ENCODE measurements at places on chromosomes 12 and 14.

GRCh38 chr12:93442411-93443340 lies 929 bp upstream of the UBE2N start:
- DNase-seq = no peak

- peak; percentile 37 for DNase-seq
Measured at GRCh38 chr12:63802012-63802608, 22.4 kb downstream of the RXYLT1 start.

DNA sequence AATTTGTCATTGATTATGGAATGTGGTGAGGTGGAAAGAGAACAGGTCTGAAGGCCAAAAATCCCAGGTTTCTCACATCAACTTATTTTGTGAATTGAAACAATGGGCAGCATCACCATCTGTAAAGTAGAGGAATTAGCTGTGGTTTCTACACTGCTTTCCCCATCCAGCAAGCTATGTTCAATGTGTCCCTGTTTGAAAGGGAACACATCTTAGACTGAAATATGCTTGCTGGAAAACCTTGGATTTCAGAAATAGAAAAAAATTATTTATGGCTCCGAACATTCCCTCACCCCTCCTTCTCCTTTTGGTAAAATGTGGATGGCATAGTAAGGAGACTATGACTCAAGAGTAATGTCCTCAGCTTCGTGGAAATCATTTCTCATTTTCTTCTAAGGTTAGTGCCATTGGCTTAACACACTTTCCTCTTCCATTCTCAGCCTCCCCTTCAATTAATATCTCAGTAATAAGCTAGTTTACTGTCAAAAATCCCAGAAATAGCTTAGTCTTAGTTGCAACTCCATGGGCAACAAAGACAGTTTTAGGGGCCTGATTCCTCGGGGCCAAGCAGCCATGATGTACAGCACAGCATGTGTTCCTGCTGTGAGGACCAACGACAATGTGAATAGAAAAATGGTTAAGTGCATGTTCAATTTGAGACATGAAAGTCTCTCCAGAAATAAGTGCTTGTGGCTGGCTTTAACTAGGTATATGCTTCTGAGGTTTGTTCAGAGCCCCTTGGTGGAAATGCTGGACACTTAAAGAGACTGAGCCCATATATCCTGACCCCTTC lies 205.8 kb upstream of the SLC38A2 start:
- no peak for DNase-seq

- DNase-seq = peak; percentile 75
Measured at GRCh38 chr14:67186789-67187584, 2.3 kb upstream of the GARIN2 start.

DNA sequence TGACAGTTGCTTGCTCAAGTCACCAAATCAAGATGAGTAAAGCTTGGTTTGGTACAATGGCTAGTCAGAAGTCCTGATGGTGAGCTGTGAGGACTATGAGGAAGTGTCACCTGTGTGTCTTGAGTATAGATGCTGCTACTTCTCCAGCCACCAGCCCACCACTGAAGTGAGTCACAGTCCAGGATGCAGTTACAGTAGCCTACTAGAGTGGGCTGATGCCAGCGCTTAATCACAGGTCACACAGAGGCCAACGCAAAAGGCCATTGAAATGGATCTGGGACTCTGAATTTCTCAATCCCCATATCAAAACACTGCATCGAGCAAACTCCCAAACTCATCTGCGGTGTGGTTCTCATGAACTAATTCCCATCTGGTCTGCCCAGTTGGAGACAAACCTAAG lies 223.1 kb downstream of the ANO6 start:
- DNase-seq = peak; percentile 28

DNA sequence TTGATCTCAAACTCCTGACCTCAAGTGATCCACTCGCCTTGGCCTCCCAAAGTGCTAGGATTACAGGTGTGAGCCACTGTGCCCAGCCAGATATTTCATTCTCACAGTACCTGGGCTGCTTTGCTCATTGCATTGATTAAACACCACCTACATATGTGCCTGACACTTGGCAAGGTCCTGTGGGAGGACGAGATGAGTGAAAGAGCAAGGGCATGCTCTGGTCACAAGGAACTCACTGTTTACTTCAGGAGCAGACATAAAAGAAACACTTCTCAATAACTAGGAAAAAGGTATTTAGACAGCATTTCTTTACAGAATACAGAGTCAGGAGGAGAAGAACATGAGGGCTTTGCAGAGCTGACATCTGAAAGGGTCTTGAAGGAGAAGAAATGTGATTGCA lies 91.7 kb downstream of the TMCC3 start:
- DNase-seq = no peak

GRCh38 chr12:104727726-104728465 lies 230.2 kb downstream of the SLC41A2 start:
- DNase-seq = no peak

DNA sequence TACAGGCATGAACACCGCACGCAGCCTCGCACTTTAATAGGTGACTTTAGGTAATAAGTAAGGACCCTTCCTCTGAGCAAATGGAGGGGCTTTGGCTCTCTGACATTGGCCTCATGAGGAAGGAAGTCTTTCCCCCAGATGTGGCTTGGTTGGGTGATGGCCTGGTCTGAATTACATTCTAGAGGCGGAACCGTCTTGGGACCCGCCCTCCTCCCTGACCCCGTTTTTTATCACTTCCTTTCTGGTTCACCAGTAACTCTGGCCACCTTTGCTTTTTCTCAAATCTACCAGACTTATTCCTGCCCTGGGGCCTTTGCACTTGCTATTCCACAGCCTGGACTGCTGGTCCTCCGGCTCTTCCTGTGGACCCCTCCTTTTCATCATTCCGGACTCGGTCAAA lies 13.4 kb downstream of the ALDH2 start:
- DNase-seq = no peak

GRCh38 chr12:87231818-87232217 lies 797.4 kb downstream of the C12orf50 start:
- no peak for DNase-seq

- no peak for DNase-seq
Measured at GRCh38 chr12:3523728-3524127, 32.7 kb downstream of the PRMT8 start.

- peak; percentile 75 for DNase-seq
Measured at GRCh38 chr12:84507956-84508850, 404.4 kb downstream of the SLC6A15 start.

DNA sequence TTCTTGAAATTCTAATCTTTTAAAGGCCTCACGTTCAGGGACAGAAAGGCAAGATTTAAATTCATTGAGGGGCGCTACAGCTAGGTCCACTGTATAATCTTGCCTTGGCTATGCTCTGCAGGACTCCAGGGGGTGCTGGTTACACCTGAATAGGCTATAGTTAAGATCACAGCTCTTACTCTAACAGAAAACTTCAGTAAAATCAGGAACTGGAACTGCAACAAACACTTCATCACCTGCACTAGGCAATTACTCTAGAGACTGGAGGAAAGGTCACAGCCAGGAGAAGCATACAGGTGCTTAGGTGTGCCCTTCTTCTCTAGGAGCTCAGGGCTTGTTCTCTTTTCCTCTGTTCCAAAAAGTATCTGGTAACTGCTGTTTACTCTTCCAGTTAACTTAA lies 20.9 kb downstream of the SLCO1C1 start:
- DNase-seq = no peak

GRCh38 chr14:101501341-101501740 lies 60.0 kb upstream of the DIO3 start:
- DNase-seq = no peak

GRCh38 chr14:55336162-55336561 lies 64.9 kb downstream of the FBXO34 start:
- DNase-seq = no peak

- no peak for DNase-seq
Measured at GRCh38 chr14:87497301-87497700, 495.7 kb downstream of the GALC start.

DNA sequence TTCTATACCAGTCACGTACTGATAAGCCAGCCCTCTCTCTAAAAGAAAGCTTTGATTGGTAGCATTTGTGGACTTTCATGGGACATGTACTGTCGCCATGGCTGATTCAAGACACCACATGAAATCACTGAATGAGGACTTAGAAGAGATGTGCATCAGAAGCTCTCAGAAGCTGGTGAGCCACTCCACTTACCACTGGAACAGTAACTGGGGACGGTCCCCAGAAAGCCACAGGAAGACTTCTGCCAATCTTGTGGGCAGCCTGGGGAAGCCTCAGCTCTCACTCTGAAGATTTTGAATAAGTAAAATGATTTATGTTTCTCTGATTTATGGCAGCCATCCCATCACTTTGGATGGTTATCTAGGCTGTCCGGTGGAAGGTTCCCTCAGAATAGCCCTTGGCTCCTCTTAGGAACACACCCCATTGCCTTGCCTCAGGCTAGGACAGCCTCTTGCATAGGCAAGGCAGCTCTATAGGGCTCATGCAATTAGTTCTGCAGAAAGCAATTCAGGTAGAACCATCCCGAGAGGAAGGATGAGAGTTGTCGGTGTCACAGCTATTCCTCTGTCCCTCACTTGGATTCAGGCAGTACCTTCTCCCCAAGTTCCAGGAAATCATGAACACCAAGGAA lies 9.8 kb downstream of the DHRS1 start:
- no peak for DNase-seq

DNA sequence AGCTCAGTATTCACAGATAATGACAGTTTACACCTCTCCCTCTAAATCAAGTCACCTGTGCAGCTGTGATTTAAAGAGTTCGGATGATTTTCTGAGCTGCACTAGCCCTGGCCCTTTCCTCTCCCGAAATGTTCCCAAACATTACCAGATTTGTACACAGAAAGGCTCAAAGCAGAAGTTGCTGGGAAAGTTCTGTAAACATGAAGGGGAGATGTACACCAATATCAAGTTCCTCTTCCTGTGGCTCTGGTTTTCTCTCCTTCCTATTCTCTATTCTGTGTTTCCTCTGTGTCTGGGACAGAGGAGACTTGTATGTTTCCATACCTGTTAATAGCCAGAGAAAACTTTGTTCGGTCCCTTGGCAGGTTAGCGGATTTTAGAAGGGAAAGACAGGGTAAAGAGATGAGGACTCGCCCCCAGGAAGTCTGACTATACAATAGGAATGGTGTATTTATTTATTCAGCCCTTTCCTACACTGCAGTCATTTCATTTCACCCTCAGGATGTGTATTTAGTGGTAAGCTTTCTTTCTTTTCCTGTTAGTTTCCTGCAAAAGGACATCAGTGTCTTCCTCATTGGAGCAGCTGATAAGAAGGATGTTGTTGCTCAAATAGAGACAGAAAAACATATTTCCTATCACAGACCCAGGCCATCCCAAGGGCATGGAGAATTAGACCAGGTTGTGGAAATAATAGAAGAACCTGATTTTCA lies 7.6 kb upstream of the NUMB start:
- DNase-seq = no peak

GRCh38 chr14:105366386-105367074 lies 31.8 kb upstream of the TEX22 start:
- DNase-seq = no peak

GRCh38 chr12:2845280-2845679 lies 10.4 kb upstream of the NRIP2 start:
- no peak for DNase-seq

DNA sequence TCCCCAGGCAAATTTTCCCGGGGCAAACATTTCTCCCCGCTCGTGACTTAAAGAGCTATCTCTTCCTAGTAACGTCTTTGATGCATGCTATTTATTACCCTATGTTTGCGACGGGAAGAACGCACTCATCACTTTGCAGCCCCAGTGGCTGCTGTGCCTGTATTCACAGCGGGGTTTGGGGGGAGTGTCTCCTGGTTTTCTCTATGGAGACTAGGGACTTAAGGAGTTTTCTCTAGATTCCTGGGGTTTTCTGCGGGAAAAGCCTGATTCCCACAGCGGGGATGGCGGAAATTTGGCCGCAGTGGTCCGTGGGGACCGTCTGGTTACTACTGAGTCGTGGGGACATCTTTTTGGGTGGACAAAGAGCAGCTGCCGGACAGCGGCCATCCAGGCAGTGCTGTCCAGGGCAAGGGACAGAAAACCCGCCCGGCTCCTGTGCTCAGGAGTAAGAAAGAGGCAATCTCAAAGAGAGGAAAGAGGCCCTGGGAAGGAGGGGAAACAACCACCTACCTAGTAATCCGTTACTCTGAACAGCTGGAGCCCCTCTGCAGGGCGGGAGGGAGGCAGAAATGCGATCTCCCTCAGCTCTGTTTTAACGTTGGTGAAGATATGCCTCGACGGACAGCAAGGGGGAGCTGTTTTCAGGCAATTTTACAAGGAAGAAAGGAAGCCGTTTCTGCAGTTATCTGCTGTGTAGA lies 771 bp upstream of the AVPR1A start:
- DNase-seq = peak; percentile 59

DNA sequence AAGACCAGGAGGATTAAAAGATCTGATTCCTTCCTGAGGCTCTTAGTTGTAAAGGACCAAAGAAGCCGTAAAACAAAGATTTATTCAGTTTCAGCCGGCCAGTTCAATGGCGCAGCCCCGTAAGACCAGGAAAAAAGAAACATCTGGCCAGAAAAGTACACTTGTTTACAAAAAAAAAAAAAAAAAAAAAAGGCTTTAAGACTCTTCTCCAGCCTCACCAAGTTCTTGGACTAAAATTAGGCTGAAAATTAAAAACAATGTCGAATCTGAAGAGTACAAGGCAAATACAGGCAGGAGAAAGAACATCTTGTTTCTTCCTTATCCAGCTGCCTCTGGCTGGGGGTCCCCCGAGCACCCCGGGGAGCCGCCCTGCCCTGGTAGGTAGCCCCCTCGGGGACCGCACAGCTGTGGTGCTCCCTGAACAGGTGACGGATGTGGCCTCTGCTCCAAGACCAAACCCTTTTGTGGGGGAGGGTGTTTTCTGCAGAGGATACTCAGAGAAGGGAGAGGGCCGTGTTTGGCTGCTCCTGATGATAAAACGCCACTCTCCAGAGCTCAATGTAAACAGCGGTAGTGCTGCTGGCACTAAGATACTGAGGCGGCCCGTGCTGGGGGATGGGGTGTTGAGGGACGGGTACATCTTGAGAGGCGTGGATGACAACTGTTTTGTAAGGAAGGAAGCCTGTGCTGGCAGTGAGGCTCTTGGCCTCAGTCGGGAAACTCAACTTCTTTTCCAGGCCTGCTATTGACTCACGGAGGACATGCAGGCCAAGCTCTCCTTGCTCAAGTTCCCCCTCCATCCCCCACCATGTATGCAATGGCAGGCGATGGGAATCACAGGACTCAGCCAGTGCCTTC lies 201.0 kb upstream of the DIO3 start:
- no peak for DNase-seq

DNA sequence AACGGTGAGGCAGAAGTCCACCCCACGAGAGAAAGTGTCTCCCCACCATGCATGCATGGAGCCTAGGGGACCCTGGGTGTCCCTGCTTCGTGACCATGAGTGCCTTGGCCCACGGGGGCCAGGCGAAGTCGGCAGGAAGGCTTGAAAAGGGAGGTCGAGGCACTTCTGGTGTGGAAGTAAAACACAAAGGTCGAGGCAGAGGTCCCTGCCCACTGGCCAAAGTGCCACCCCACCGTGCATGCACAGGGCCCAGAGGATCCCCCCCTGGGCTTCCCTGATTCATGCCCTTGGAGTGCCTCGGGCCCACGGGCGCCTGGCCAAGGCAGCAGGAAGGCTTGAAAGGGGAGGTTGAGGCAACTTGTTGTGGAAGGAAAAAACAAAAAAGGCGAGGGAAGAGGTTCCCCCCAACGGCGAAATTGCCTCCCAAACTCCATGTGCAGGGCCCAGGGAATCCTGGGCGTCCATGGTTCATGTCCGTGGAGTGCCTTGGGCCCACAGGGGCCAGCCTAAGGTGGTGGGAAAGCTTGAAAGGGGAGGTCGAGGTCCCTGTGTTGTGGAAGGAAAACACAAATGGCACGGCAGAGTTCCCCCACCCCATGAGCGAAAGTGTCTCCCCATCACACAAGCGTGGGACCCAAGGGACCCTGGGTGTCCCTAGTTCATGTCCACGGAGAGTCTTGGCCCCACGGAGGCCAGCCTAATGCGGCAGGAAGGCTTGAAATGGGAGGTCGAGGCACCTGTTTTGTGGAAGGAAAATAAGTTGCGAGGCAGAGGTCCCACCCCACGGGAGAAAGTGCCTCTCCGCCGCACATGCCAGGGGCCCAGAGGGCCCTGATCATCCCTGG lies 372.1 kb downstream of the ALG10 start:
- DNase-seq = no peak
